DND-41 (cell line): ENCODE measurements at places on chromosomes 12 and 14.

- no peak for DNase-seq
Observed at GRCh38 chr14:31787377-31787776, 226.2 kb downstream of the NUBPL start.

DNA sequence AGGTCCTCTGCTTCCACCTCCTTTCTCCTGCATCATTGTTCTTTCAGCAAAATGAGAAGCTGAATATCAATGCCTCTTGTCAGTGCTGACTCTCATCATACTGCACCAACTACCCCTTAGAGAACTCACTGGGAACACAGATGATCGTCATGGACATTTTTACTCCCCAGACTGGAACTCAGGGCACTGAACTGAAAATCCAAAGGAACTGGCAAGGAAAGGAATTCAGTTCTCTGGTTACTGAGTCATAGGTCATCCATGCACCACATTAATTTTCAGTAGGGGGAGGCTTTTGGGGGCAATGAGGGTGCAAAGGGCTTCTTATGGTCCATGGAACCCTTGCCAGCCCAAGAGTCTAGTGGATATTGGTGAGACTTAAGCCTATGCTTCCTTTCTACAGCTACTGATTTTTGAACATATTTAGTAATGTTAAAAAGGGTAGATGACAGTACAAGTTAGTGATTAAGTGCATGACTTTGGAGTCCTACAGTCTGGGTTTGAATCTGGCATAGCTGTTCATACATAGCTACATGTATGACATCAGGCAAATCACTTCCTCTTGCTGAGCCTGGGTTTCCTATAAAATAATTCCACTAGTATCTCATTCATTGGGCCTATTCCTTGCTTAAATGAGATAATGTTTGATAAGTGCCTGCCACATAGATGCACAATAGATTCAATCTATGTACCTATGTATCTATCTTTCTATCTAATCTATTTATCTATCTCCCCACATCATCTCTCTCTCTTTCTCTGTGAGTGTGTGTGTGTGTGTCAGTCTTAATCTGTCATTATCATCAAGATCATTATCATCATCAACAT lies 29.2 kb downstream of the BBS10 start:
- DNase-seq: no peak

DNA sequence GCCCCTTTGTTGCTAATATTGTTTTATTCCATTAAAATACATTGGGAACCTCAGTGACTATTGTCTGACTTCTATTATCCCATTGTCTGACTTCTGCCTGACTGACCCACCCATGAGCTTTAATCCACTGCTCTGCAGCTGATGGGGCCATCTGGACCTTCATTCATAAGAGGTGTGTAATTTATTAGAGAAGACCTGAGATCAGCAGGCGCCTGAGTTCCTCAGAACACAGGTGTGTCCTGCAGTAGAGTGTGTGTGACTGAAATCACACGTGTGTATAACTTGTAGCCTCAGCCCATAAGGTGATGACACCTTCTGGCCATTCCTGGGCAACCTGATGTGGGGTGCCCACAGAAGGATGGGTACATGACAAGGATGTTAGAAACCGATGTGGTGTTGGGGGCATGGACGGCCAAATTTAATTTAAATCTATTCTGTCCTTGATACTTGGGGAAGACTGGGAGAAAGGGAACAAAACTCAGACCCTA lies 821.0 kb downstream of the TMEM121 start:
- no peak for DNase-seq

DNA sequence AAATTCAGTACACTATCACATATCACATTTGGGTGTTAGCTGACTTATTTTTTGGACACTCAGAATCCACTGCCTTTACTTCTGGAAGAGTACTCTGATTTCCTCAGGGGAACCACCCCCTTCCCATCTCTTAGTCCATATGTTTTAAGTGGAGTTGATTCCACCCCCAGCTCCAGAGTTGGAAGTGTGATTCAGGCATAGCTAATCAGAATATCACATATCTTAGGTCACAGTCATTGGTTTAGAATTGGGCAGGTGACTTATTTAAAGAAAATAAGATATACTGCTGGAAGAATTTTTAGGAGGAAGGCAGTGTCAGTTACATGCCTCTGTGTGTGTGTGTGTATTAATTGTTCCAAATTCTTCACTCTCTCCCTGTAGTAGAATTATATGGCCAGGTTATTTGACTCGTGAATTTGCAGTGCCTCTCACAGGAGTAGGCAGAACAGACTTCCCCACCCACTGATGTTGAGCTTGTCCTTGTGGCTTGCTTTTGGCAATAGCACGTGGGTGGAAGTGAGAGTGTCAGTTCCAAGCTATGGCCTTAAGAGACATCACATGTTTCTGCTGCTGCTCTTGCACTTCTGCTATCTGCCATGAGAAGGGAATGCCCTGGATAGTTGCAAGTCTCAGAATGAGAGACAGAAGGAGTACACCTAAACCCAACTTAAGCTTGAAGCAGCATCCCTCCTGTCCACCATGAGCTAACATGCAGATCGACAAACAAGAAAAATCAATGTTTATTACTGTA lies 6.4 kb upstream of the GAS2L3 start:
- no peak for DNase-seq

DNA sequence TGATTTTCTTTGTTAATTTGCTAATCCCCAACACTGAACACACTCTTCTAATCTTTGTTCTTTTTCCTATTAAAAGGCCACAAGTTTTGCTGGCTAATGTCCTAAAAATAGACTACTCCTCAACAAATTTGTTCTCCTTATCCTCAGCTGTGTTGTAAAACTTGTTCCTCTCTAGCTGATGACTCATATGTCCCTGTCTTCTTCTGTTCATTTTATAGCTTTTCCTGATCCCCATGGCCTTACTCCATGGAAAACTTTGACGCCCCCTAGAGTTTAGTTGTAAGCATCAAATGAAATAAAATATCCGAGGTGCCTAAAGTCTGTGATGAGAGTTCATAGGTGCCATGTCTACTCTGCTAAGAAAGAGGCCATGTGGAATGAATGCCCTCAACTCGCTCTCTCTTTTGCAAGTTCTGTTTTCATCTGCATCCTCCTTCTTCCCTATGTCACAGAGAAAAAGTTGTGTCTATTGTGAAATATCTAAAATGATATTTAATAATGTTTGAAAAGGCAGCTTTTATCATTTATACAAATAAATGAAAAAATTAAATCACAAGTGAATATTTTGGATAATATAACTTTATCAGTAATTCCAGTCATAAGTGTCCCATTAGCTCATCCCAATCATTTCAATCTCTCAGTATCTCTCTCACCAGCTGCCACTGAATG lies 237.9 kb downstream of the IPO8 start:
- no peak for DNase-seq

DNA sequence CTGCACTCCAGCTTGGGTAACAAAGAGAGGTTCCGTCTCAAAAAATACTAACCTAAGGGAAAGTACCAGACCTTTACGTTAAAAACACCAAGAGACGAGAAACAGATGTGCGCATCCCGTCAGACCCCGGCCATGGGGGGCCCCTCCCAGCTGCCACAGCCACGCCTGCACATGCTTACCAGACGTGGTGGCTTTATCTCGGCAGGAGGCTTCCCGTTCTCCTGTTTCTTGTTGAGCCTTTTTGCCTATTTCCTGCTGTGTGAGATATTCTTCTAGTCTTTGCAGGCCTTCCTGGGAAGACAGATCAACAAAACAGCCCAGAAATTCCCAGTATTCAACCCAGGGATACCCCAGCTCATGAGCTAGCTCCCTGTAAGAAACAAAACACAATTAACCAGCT lies 23.6 kb downstream of the PGAM5 start:
- DNase-seq: no peak

DNA sequence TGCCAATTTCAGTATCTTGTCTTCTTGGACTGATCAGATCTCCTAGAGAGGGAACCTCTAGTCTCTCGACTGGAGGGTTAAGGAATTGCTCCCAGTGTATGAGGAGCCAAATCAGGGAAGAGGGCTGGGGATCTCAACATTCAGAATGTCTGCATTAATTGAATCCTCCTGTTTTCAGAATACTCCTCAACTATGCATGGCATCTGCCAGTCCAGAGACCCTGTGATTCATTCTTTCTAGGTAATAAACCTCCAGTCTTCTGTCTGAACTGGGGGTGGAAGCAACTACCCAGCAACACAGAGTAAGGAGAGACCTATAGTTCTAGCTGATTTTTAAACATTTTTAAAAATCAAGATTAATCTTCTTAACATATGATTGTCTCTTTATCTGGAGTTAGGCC lies 92.7 kb downstream of the AKAP6 start:
- no peak for DNase-seq

DNA sequence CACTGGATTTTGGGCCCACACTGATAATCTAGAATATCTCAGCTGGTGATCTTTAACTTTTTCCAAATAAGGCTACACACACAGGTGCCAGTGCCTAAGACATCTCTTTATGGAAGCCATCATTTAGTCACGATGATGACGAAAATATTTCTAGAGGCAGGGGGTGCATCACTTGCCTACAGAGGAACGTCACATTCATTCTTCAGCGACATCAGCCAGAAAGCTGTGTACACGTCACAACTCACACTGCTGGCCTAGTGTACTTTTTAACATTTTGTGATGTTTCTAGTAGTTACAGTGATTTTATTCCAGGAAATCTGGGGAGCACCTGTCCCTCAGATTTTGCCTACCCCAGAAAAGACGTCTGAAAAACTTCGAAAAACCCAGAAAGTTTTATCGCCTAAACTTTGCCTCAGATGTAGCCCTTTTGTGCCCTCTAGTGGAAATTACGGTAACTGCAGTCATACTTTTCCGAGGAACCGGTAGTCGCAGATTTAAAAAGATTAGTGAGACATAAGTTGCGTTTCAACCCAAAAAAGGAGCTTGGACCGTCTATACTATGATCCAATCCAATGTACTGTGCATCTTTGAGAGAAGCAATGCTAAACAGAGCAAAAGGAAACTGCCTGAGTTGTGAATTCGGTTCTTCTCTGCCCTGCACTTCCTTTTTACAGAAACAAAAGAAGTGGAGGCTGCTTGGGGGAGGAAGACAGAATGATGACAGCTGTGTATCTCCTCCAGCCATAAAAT lies 64.3 kb upstream of the STON2 start:
- peak; percentile 74 for DNase-seq

GRCh38 chr14:51855234-51855633 lies 5.2 kb upstream of the GNG2 start:
- no peak for DNase-seq

DNA sequence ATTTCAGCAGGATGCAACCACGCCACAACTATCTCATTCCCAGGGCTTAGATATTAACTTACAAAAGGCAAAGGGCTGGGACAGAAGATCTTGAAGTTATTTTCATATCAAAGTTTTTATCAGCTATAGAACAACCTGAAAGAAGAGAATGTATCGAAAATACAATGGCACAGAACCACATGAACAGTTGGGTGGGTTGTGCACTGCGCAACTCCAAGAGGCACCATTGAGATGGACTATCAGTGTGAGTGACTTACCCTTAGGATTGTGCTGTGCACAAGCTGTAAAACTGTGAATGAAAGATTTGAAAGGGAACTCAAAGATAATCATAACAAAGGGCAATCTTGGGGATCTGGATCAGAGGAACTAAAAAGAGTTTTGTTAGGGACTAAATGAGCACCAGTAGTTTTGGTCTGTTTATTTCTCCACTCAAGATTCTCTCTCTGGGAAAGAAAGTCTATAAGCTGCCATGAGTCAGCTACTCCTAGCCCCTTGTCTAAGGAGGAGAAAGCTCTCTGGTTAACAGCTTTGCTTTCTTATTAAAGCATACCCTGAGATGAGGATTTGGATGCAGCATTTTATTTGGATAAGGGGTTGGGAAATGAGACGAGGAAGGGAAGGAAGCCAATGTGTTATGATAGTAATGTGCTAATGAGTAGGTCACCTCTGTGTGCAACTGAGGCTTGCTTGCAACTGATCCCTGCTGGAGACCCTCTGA lies 62.2 kb downstream of the TBX5 start:
- no peak for DNase-seq

GRCh38 chr12:110901401-110901800 lies 19.0 kb downstream of the MYL2 start:
- DNase-seq: no peak

GRCh38 chr12:80847575-80847974 lies 90.2 kb downstream of the LIN7A start:
- no peak for DNase-seq

DNA sequence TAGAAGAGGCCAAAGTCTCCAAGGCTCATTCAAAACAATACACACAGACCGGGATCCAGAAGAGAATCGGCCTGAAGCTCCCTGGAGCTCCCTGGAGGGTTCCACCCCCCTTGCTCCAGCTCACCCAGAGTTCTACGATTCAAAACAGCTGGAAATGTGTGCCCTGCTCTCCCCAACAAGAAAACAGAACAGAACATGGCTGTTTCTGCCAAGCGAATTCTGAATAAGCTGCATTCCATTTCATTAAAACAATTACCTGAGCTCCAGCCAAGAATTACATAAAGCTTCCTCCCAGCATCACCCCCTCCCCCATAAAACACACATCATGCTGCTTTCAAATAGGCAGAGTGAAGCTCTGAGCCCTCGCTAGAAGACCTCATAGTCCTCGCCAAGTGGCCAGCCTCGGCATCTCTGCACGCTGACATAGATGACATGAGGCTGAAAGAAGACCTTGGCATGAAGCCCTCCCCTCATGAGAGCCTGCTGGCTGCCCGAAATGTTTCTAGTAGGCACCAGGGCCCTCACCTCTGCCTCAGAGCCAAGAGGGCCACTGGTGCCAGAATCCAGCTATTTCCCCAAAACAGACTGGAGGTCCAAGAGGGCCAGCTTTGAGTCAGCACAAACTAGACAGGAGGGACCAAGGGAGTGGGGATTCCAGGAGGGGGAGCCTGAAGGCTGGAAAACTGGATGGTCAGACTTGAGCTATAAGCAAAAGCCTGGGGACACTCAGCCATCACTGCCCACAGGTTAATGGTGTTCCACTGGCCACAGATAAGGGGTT lies 8.3 kb downstream of the PXN start:
- no peak for DNase-seq

DNA sequence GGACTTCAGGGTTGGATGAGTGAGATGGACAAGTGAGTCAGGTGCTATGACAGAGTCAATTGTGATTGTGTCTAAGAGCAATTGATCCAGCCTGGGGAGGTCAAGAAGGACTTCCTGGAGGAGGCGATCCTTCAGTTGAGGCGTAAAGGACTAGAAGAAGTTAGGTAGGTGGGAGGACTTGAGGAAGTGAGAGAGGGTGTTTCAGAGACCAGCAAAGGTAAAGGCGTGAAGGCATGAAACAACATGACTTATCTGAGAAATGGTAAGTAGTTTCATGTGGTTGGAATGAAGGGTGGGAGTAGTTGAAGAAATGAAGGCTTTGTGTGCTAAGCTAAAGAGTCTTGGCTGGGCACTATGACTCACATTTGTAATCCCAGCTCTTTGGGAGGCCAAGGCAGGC lies 48.9 kb upstream of the PPP1CC start:
- no peak for DNase-seq
